ENCODE measurements at places on chromosomes 13 and 19. TPM values are rescaled to one million over a fixed set of nuclear protein-coding genes. Genes with fewer than 3 reads are reported as not detected.
A peak's percentile ranks its signal among the peaks of the same experiment; 100 is the strongest.

DNA sequence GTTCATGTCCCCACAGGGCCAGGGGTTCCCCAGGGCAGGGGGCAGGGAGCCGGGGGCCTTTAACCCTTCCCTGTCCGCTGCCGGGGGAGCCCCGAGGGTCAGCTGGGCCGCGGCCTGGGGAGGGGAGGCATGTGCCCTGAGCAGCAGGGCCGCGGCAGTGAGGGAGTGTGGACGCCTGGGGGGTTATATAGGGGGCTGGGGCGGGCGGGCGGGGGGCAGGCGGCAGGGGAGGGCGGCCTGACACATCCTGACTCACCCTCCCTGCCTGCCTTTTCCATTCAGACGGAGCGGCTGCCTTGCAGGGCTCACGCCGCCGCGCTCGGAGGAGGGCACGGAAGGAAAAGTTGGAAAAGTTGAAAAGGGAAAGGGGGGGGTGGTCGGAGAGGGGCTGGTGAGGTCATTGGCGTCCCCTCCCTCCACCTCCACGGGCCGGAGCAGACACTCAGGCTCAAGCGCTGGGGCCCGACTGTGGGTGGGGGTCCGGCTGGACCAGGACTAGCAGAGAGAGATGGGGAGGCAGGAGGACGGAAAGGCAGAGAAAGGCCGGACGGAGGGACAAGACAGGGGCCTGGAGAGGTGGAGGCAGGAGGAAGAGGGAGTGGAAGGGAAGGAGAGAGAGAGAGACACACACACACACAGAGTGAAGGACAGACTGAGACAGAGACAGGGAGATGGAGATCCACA, at the start of gene IL11:
Gene IL11, minus strand, starts transcription at position 159 of the 684 bp plus-strand sequence. Its CDS starts 153 bp downstream, at position 6.
- no peak for DNase-seq

- DNase-seq, result peak; percentile 43
Observed at GRCh38 chr19:3285647-3286176, 61.3 kb downstream of the CELF5 start.

DNA sequence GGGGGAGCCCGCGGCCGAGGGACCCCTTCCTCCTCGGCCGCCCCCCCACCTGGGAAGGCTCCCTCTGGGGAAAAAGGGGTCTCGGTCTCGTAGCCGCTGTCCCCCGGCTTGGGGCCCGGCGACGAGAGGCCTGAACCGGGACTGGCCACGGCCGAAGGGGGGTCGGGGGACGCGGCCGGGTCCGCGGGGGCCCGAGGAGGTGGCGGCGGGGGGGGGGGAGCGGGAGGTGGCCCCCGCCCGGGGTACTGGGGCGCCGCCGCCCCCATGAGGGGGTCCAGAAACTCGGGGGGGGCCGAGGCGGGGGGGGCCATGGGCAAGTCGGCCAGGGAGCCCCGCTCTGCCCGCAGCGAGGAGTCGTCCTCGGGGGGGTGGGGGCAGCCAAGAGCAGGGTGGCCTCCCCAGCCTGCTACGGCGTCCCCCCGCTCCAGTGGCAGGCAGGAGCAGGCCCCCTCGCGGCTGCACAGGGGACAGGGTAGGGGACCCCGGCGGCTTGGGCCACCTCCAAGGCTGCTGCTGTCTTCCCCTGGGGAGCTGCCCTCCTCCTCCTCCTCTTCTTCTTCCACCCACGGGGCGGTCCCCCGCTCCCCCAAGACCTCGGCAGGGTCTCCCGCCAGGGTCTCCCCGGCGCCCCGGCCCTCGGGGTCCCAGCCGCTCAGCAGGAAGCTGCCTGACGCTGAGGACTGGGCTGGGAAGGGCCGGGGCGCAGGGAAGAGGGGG, 12.9 kb downstream of the LMTK3 start:
- no peak for DNase-seq

- DNase-seq, result no peak
Observed at GRCh38 chr13:80074143-80074752, 266.7 kb downstream of the SPRY2 start.

GRCh38 chr19:11324079-11324661, 15.3 kb downstream of the RAB3D start:
- DNase-seq, result no peak

DNA sequence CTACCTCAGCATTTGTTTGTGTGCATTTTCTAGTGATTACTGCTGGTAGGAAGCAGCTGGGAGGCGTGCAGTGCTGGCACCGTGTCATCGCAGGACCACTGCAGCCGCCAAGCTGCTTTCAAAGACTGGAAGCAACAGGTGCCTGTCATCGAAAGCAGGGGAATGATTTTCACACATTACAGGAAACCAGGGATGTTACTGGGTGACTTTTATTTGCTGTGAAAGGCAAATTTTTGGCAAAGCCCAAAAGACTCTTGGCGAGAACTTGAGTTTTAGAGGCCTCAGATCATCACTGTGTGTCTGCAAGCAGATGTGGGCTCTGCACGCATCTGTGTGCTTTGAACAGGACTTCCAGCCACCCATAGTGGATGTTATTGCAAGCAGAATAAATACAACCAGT, 176.4 kb downstream of the FLT1 start:
- no peak for DNase-seq

DNA sequence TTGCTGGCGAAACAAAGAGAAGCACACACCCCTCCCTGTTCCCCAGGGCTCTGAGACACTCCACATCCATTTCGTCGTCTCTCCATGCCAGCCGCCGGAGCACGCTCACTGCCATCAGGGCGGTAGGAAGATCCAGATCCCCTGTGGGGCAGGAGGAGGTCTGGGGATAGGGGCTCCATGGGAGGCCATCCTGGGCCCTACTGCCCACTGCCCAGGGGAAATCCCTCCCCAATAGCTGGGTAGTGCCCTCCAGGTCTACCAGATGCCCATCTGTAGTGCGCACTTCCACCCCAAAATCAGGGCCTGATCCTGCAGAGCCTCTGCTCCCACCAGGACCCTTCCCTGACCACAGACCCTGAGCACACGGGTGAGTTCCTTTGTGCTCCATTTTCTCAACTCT, 80.3 kb downstream of the EFNB2 start:
- no peak for DNase-seq

DNA sequence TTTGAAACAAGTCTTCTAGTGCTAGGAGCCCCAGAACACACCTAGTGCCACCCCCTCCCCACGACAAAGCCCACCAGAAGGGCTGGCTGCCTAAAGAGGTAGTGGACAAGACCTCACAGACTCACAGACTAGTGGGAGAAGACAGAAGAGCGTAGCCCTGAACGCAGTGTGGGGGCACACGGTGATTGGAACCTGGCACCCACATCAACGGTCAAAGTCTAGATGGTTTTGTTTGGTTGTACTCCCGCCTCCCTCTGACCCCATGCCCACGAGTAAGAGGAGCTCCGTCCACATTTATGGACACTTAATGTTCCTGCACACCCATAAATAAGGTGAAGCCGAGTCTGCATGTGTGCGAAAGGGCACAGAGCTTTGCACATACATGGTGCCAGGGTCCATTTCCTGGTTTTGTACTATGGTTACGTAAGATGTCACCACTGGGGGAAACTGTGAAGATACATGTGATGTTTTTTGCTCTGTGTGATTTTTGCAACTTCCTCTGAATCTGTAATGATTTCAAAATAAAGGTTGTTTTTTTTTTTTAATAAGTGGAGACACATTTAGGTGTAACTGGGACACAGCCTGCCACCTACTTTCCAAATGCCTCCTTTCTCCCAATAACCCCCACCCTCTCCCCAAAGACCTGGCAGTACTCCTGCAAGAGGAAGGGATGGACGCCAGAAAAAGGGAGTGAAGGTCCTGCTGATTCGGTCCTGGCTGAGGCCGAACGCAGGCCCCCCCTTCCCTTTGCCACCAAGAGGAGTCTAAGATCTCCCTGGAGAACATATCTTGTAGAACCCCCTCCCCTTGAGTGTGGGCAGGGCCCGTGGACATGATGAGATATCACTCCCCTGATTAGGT, 72.8 kb downstream of the GNG7 start:
- peak; percentile 45 for DNase-seq

- no peak for DNase-seq
Observed at GRCh38 chr13:109274188-109274821, 512.1 kb downstream of the IRS2 start.

DNA sequence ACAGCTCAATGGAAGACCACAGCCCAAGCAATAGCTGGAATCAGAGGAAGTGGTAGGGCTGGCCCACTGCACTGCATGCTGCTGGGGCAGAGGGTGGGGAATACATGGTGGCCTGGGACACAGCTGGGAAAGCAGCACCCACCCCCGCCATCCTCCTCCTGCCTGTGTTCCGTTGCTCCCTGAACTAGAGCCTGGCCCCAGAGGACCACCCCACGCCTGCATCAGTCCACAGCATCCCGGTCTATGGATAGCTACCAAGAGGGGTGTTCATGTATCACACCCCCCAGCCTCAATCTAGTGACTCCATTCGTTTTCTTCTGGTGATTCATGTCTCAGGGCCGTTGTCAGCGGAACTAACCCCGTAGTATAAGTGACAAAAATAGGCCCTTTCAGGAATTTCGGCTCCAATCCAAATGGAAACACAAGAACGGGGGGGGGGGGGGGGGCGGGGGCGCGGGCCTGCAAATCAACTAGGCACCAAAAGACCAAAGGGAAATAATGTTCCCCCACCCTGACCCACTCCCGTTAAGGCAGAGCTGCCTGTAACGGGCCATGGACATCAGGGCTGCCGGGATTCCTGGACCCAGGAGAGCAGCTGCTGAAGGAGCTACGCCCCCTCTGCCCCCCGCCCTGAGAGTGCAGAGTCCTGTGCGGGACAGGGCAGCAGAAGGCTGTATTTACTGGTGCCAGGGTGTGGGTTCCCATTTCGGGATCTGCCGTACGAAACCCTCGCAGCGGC, 18.9 kb upstream of the EPHX3 start:
- no peak for DNase-seq

DNA sequence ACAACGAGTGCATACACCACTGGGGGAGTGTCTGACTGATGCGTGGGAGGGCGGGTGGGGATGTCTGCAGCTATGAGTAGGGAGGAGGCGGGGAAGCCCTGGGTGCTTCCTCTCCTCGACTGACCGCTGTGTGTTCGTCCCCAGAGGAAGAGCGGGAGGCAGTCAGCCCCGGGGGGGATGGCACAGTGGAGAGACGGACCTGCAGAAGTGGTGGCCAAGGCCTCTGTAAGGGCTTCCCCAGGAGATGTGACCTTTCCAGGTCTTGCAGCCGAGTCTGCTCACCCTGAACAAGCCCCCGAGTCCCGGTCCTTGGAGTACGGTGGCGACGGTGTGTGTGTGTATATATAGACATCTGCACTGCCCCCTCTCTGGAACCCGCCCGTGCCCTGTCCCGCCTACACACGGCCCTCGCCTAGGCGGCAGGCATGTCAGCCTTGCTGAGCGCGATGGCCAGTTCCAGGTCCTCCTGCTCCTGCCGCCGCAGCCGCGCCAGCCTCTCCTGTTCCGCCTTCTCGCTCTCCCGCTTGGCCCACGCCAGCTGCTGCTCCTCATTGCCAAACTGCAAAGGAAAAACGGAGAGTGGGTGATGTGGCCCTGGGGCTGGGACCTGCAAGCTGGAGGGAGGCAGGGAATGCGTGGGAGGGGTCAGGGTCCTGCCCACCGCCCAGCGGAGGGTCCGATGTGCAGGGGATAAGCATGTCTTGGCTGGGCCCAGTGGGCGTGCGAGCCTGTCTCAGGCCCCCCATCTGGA, 30.8 kb downstream of the KLF2 start:
- no peak for DNase-seq

DNA sequence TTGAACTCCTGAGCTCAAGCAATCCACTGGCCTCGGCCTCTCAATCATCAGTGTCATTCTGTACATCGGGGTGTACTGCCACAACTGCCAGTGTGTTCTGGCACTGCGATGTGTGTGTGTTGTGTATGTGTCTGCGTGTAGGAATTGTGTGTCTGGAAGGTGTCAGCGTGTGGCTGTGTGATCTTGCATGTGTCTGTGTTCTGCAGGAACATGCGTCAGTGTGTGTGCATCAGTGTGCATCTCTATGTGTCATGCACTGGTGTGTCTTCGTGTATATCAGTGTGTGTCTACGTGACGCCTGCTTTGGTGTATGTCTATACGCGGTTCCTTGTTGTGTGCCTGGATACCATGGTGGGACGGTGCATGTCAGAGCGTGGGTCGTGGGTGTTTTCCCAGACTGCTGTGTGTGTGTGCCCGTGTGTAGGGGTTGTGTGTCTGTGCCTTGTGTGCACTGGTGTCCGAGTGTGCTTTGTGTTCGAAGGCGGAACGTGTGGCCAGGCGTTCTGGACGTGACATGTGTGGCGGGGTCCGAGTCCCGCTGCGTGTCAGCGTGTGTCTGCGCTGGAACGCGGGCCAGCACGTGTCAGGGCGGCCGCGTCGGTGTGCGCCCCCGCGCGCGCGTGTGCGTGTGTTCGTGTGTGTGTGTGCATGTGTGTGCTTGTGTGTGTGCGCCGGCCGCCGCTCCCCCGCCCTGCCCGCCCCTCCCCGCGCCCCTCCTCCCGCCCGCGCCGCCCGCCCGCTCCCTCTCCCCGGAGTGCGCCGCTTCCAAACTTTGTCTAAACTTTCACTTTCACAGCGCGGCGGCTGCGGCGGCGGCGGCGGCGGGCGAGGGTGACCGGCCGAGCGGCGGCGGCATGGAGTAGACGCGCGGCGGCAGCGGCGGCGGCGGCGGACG, at the start of gene NFIX:
Gene NFIX, plus strand, starts transcription at position 775 of the 895 bp plus-strand sequence. CDS start 363 bp downstream, outside the sequence.
- DNase-seq, result peak; percentile 67

GRCh38 chr19:55447421-55448174, 4.5 kb upstream of the SHISA7 start:
- DNase-seq, result no peak

GRCh38 chr19:42226886-42227285, 6.8 kb downstream of the ZNF526 start:
- no peak for DNase-seq

DNA sequence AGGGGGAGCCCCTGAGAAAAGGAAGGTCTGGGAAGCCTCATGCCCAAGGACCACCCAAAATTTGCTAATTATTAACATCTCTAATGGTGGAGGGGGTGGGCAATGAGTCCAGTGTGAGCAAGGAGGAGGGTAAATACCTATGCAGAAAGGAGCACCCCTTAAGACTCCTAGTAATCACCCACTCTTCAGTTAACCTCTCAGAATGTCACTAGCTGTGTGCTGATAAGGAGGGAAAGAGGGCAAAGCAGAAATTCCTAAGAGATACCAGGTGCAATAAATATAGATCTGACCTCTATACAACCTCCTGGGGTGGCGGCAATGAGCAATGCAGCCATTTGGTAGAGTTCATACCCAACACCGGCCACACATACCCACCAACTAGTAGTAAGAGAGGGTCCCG, 12.7 kb upstream of the DPY19L3 start:
- DNase-seq, result no peak

FBXO17 gene
- total RNA-seq, result not detected

ARHGAP45 gene
- 938 TPM for total RNA-seq

KCNC3 gene
- 0.08 TPM for total RNA-seq

SIGLEC8 gene
- not detected for total RNA-seq

PNKP gene
- total RNA-seq, result 98.9 TPM

OR7D2 gene
- not detected for total RNA-seq

KLK3 gene
- not detected for total RNA-seq

KLK10 gene
- not detected for total RNA-seq

ZNF256 gene
- 21.0 TPM for total RNA-seq

ZNF763 gene
- total RNA-seq, result 1.5 TPM

ZNF497 gene
- total RNA-seq, result 0.79 TPM

SLC25A41 gene
- total RNA-seq, result not detected

ZNF723 gene
- total RNA-seq, result not detected
